ENCODE measurements at places on chromosomes 1 and 21. TPM values are rescaled to one million over a fixed set of nuclear protein-coding genes. Genes with fewer than 3 reads are reported as not detected.

The CELA3B gene
- not detected for polyA plus RNA-seq

The SPRR2B gene
- not detected for polyA plus RNA-seq

The TEX38 gene
- polyA plus RNA-seq: not detected

The ZRANB2 gene
- polyA plus RNA-seq: 53.3 TPM

The LRRC38 gene
- polyA plus RNA-seq: not detected

The CCDC28B gene
- polyA plus RNA-seq: 14.0 TPM

The OLIG1 gene
- polyA plus RNA-seq: not detected

The TCHHL1 gene
- not detected for polyA plus RNA-seq

The LYPD8 gene
- polyA plus RNA-seq: not detected

The TNFRSF14 gene
- 63.3 TPM for polyA plus RNA-seq

The CPLANE2 gene
- polyA plus RNA-seq: 2.2 TPM

The BGLAP gene
- not detected for polyA plus RNA-seq

The FAM72D gene
- not detected for polyA plus RNA-seq

The APH1A gene
- polyA plus RNA-seq: 78.4 TPM

The PEX11B gene
- polyA plus RNA-seq: 42.3 TPM

The FAM163A gene
- polyA plus RNA-seq: not detected
